ENCODE measurements at places on chromosomes 4 and X. TPM values are rescaled to one million over a fixed set of nuclear protein-coding genes. Genes with fewer than 3 reads are reported as not detected.

The SUPT20HL2 gene
- not detected for total RNA-seq

The VGLL1 gene
- total RNA-seq = not detected

The DKK2 gene
- total RNA-seq = not detected

- no peak for DNase-seq
- no peaks in the 10 kb centered on the region for H3K27me3 ChIP-seq
- no peak overlapping the region for H3K27ac ChIP-seq
- H3K4me1 ChIP-seq = no peaks in the 10 kb centered on the region
These were observed 35.3 kb downstream of the HPGDS start for GRCh38 chr4:94307231-94307871.

DNA sequence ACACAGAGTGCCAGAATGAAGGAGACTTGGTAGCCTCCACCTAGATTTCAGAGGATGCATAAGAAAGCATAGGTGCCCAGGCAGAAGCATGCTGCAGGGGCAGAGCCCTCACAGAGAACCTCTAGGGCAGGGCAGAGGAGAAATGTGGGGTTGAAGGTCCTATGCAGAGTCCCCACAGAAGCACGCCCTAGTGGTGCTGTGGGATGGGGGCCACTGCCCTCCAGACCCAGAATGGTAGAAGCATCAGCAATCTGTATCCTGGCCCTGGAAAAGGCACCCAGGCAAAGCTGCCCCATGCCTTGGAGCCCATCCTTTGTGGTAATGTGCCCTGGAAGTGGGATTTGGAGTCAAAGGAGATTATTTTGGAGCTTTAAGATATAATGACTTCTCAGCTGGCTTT, 992.9 kb upstream of the PABPC4L start:
- no peak overlapping the region for H3K4me3 ChIP-seq
- no peaks in the 10 kb centered on the region for H3K27me3 ChIP-seq
- DNase-seq = no peak
- no peaks in the 10 kb centered on the region for H3K4me1 ChIP-seq
- H3K36me3 ChIP-seq = no peaks in the 10 kb centered on the region

DNA sequence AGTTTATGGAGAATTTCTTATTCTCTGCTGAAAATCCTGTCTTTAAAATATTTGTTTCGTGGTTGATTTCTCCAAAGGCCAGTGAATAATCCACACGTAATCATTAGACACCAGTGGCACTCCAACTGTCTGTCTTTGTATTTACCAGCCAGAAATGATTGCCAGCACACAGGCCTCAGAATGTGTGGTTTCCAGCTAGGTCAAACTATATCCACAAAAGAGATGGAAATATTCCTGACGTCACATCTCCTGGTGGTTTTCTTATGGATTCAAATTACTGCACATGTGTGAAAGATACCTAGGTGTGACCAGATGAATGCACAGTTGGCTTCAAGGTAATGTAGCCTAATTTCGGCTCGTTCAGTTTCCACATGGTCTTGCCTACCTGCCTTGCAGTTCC, 27.2 kb upstream of the TENM3 start:
- no peaks in the 10 kb centered on the region for H3K27me3 ChIP-seq
- H3K27ac ChIP-seq = no peak overlapping the region
- H3K4me1 ChIP-seq = no peaks in the 10 kb centered on the region

DNA sequence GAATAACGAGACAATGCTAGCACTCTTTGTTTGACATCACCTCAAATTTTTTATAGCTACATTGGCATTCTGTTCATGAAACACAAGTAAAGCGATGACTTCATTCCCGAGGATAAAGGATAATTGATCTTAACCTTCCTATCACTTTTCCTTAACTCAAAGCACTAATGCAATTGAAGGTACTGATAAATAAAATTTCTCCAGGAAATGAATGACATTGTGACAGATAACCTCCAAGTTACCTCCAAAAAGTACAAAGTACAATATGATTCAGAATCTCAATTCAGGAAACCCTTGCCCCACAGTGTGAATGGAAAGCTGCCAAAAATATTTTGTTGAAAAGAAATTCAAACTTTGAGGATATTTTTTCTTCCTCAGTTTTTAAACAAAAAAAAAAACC, 1.8 kb downstream of the PRSS12 start:
- H3K27me3 ChIP-seq = peaks cover 46% of the 10 kb centered on the region
- no peak overlapping the region for H3K4me3 ChIP-seq
- peaks cover 22% of the 10 kb centered on the region for H3K4me1 ChIP-seq
- DNase-seq = no peak
- no peaks in the 10 kb centered on the region for H3K36me3 ChIP-seq

- no peak overlapping the region for H3K4me3 ChIP-seq
- H3K27ac ChIP-seq = no peak overlapping the region
- no peaks in the 10 kb centered on the region for H3K4me1 ChIP-seq
These were observed 7.0 kb downstream of the RS1 start for GRCh38 chrX:18664947-18665346.

GRCh38 chrX:35432056-35432455, 366.1 kb upstream of the MAGEB16 start:
- no peaks in the 10 kb centered on the region for H3K27me3 ChIP-seq
- DNase-seq = no peak
- H3K36me3 ChIP-seq = no peaks in the 10 kb centered on the region
- H3K4me1 ChIP-seq = peaks cover 3% of the 10 kb centered on the region

DNA sequence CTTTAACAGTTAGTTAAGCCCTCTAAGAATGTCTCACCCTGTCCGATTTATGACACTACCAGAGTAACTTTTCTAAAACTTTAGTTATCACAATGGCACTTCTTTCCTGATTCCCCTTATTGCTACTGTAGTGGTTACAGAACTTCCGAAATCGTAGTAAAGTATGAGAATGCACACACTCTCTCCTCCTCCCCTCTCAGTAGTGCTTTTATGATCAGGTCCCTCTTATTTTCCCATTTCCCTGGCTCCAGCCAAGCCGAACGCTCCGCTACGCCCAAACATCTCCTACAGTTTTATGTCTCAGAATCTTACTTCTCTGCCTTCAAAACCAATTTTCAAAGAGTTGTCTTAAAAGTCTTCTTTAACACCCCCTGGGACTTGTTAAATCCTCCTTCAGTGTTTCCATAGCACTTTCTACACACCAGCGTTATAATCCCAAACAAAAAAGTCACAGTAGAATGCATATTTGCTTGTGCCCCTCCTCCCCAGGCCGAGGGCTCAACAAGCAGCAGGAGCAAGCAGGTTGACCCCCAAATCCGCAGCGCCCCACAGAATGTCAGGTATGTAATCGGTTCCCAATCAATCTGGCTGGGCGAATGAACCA, 671 bp downstream of the HPF1 start:
- H3K4me3 ChIP-seq = peak overlapping the region; percentile 82
- H3K27ac ChIP-seq = peak overlapping the region; percentile 84
- peaks cover 24% of the 10 kb centered on the region for H3K4me1 ChIP-seq
- H3K36me3 ChIP-seq = peaks cover 16% of the 10 kb centered on the region
- no peak for DNase-seq
- H3K27me3 ChIP-seq = no peaks in the 10 kb centered on the region

DNA sequence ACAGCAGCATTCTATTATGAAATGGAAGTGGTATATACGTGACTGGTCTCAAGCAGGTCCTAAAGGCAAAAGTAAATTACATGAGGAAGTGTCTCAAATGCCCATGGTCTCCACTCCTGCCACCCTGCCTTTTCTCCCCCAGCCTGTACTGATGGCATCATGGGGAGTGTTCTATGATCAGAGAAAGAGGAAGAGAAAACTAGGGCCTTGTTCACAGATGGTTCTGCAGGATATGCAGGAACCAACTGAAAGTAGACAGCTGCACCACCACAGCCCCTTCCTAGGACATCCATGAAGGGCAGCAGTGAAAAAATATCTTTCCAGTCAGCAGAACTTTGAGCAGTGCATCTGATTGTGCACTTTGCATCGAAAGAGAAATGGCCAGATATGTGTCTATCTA, 901.5 kb downstream of the ARAP2 start:
- no peaks in the 10 kb centered on the region for H3K4me1 ChIP-seq
- H3K36me3 ChIP-seq = no peaks in the 10 kb centered on the region
- no peak for DNase-seq
- no peak overlapping the region for H3K4me3 ChIP-seq
- no peaks in the 10 kb centered on the region for H3K27me3 ChIP-seq
- H3K27ac ChIP-seq = no peak overlapping the region

GRCh38 chrX:41001327-41001726, 83.9 kb upstream of the USP9X start:
- no peak overlapping the region for H3K27ac ChIP-seq
- H3K4me3 ChIP-seq = no peak overlapping the region
- DNase-seq = no peak
- H3K36me3 ChIP-seq = no peaks in the 10 kb centered on the region
- H3K4me1 ChIP-seq = no peaks in the 10 kb centered on the region
- H3K27me3 ChIP-seq = no peaks in the 10 kb centered on the region

Data from stomach (tissue), 19 donors.